ENCODE measurements at places on chromosomes 5 and 9.

- no peak overlapping the region for H3K4me3 ChIP-seq
- no peak for DNase-seq
- no peak overlapping the region for H3K27ac ChIP-seq
- H3K36me3 ChIP-seq: peaks cover 24% of the 10 kb centered on the region
- H3K27me3 ChIP-seq: no peaks in the 10 kb centered on the region
These were observed 27.0 kb upstream of the TMOD1 start for GRCh38 chr9:97474372-97474925.

- no peaks in the 10 kb centered on the region for H3K27me3 ChIP-seq
- no peaks in the 10 kb centered on the region for H3K4me1 ChIP-seq
- H3K4me3 ChIP-seq: no peak overlapping the region
- DNase-seq: no peak
These were observed 118.7 kb downstream of the EDIL3 start for GRCh38 chr5:84265739-84266550.

DNA sequence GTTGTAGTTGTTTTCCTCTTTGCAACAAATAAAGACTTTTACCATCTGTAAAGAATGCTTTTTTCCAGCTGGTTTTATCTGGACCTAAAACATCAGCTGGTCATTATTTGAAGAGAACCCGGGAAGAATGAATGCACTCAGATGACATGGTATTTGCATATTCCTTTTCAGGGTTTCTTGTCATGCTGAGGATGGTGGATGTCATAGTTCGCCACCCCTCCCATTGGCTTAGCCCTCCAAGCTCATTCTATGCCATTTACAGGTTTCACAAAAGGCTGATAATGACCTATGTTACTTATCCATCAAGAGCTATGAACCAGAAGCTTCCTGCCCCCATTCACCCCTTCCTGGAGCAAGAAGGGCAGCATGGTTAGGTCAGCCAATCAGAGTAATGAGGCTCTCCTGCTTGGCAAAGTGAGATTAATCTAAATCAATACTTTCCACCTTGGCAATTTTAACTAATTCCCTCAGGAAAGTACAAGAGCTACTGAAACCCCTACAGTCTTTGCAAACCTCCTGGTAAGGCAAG, 440.5 kb upstream of the TLE4 start:
- no peaks in the 10 kb centered on the region for H3K4me1 ChIP-seq
- H3K36me3 ChIP-seq: no peaks in the 10 kb centered on the region
- no peak overlapping the region for H3K27ac ChIP-seq
- no peak overlapping the region for H3K4me3 ChIP-seq
- no peaks in the 10 kb centered on the region for H3K27me3 ChIP-seq

GRCh38 chr9:73981405-73981804, 515.7 kb upstream of the RORB start:
- no peak overlapping the region for H3K27ac ChIP-seq
- H3K4me3 ChIP-seq: no peak overlapping the region
- H3K4me1 ChIP-seq: no peaks in the 10 kb centered on the region
- no peaks in the 10 kb centered on the region for H3K27me3 ChIP-seq
- DNase-seq: no peak

- DNase-seq: no peak
- H3K27ac ChIP-seq: no peak overlapping the region
- H3K4me3 ChIP-seq: no peak overlapping the region
- no peaks in the 10 kb centered on the region for H3K4me1 ChIP-seq
- H3K36me3 ChIP-seq: no peaks in the 10 kb centered on the region
- no peaks in the 10 kb centered on the region for H3K27me3 ChIP-seq
These were observed 82.5 kb downstream of the ADCY2 start for GRCh38 chr5:7478459-7478858.

DNA sequence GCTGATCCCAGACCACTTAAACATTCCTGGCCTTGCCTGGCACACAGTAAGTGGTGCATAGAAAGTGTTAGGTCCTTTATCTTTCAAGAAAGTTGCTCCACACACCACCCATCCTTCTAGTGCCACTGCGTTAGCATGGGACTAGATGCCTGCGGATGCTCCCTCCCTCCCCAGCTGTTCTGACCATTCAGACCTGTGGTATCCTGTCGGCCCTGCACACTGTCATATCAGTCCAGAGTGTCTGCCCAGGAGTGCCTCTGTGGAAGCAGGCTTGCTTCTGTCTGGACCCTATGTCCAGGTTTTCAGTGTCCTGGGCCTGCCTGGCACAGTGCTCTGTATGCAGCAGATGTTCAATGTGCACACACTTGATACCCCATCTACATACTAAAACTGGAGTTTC, 38.3 kb upstream of the SMU1 start:
- H3K27ac ChIP-seq: no peak overlapping the region
- H3K4me3 ChIP-seq: no peak overlapping the region
- peaks cover 9% of the 10 kb centered on the region for H3K4me1 ChIP-seq
- peaks cover 40% of the 10 kb centered on the region for H3K36me3 ChIP-seq
- no peaks in the 10 kb centered on the region for H3K27me3 ChIP-seq

- H3K36me3 ChIP-seq: no peaks in the 10 kb centered on the region
- H3K4me3 ChIP-seq: no peak overlapping the region
These were observed 324.8 kb upstream of the FTMT start for GRCh38 chr5:121526908-121527307.

DNA sequence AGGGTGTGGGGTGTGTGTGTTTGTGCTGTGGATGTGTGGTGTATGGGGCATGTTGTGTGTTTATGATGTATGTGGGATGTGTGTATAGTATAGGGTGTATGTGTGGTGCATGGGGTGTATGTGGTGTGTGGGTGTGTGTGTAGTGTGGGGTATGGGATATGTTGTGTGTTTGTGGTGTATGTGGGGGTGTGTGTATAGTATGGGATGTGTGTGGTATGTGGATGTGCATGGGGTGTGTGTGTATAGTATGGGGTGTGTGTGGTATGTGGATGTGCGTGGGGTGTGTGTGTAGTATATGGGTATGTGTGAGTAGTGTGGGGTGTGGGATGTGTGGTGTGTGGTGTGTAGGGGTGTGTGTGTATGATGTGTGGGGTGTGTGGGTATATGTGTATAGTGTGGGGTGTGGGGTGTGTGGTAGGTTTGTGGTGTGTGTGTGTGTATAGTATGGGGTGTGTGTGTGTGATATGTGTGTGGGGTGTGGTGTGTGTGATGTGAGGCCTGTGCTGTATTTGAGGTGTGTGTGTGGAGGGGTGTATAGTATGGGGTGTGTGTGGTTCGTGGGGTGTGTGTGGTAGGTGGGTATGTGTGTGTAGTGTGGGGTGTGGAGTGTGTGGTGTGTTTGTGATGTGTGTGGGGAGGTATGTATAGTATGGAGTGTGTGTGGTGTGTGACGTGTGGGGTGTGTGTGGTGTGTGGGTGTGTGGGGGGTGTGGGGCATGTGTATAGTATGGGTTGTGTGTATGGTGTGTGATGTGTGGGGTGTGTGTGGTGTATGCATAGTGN, 10.5 kb downstream of the ECSCR start:
- H3K4me1 ChIP-seq: peaks cover 12% of the 10 kb centered on the region
- H3K27ac ChIP-seq: no peak overlapping the region
- H3K36me3 ChIP-seq: no peaks in the 10 kb centered on the region
- H3K27me3 ChIP-seq: no peaks in the 10 kb centered on the region
- DNase-seq: no peak

DNA sequence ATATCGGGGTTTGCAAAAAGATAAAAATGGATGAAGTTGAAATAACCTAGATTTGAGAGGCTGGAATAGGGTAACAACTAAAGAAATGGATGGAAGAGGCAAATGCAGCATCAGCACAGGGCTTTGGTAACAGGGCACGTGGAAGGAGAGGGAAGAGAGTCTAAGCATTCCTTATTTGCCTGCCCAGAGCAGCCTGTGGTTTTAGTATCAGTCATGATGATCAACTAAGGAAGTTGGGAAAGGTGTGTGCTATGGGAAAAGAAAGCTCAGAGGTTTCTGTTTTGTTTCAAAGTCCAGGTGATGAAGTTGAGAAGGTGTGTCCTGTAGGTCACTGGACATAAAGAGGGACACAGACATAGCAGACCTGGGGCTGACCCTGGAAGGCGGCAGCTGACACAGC, 28.8 kb downstream of the GAS1 start:
- no peak for DNase-seq
- H3K4me3 ChIP-seq: no peak overlapping the region
- H3K36me3 ChIP-seq: no peaks in the 10 kb centered on the region
- H3K27ac ChIP-seq: no peak overlapping the region
- no peaks in the 10 kb centered on the region for H3K4me1 ChIP-seq
- H3K27me3 ChIP-seq: no peaks in the 10 kb centered on the region

GRCh38 chr5:180084638-180085561, 13.3 kb upstream of the RNF130 start:
- DNase-seq: no peak
- no peaks in the 10 kb centered on the region for H3K36me3 ChIP-seq

DNA sequence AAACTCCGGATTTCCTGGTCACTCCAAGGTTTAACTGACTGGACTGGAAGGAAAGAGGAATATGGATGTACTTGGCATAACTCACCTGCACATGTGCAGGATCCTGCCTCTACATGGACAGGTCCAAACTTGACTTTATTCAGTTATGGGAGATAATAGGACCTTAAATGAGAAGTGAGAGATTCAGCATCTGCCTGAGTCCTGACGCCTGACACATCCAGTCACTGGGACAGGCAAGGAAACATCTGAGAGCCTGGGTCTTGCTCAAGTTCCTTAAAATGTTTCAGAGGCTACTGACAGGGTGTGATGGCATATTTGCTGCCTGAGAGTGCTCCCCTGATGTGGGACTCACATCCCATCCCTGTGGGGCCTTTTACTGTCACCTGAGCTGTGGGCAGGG, 34.9 kb downstream of the ZNF354A start:
- no peak for DNase-seq
- no peak overlapping the region for H3K4me3 ChIP-seq
- H3K27me3 ChIP-seq: no peaks in the 10 kb centered on the region
- H3K36me3 ChIP-seq: no peaks in the 10 kb centered on the region
- H3K4me1 ChIP-seq: no peaks in the 10 kb centered on the region

DNA sequence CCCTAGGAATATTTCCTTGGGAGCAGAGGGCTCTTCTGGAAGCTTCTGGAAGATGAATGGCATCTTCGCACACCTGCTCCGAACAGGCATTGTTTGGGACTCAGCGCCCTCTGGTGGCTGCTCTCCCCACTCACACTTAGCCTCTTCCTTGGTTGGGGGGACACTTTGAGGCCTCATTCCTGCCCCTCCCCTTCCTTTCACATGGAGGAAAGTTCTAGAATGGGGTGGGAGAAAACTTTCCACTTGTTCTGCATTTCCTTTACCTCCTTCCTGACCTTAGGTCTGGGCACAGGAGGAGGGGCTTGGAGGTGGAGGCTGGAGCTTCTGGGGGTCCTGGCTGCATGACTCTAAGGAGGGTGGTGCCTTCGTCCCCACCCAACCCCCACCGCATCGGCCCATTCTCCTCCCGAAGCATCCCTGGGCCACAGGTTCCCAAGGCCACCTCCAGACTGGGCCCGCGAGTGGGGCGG, 19.3 kb upstream of the SMIM32 start:
- no peaks in the 10 kb centered on the region for H3K4me1 ChIP-seq
- no peak overlapping the region for H3K4me3 ChIP-seq
- no peak overlapping the region for H3K27ac ChIP-seq
- no peak for DNase-seq
- no peaks in the 10 kb centered on the region for H3K36me3 ChIP-seq

Data from effector memory CD4-positive, alpha-beta T cell (primary cell).